Mucosa of descending colon (tissue), 3 donors: ENCODE measurements at places on chromosomes 6 and 20. TPM values are rescaled to one million over a fixed set of nuclear protein-coding genes. Genes with fewer than 3 reads are reported as not detected.
A peak's percentile ranks its signal among the peaks of the same experiment; 100 is the strongest.

The CFAP61 gene
- total RNA-seq, result 0.79 TPM

The FHL5 gene
- total RNA-seq, result 4.2 TPM

The GRM1 gene
- not detected for total RNA-seq

The HLA-DRA gene
- 333 TPM for total RNA-seq

The CCN6 gene
- not detected for total RNA-seq

The ZKSCAN4 gene
- 5.5 TPM for total RNA-seq

The UBE2C gene
- 4.7 TPM for total RNA-seq

The MATN4 gene
- 0.17 TPM for total RNA-seq

The TFAP2D gene
- not detected for total RNA-seq

The JPH2 gene
- 2.3 TPM for total RNA-seq

The HCRTR2 gene
- not detected for total RNA-seq

The IP6K3 gene
- total RNA-seq, result 0.96 TPM

The GPSM3 gene
- 6.6 TPM for total RNA-seq

The APCDD1L gene
- total RNA-seq, result 0.57 TPM

DNA sequence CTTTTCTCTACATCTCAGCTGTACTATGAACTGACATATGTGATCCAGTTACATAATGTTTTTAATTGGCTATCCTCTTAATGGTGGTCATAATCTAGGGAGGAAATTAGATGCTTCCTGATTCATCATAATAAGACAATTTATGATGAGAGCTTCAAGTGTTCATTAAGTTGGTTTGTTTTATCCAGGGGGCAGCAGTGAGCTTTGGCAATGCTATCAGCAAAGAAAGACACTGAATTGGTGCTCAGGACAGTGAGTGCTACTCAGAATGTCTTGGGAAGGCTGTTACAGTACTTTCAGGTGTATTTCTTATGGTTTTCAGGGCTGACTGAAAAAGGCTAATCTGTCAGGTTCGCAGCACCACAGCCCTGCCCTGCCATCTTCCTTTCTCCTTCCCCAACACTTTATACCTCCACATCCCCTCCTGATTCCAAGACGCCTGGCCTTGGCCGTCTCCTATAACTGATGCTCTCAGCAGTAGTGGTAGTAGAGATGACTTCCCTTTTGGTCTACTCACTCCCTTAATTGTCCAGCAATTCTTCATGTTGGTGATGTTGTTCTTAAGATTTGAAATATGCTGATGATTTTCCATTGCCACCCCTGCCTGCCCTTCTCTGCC, 67.0 kb upstream of the TNFAIP3 start:
- DNase-seq, result peak; percentile 83

DNA sequence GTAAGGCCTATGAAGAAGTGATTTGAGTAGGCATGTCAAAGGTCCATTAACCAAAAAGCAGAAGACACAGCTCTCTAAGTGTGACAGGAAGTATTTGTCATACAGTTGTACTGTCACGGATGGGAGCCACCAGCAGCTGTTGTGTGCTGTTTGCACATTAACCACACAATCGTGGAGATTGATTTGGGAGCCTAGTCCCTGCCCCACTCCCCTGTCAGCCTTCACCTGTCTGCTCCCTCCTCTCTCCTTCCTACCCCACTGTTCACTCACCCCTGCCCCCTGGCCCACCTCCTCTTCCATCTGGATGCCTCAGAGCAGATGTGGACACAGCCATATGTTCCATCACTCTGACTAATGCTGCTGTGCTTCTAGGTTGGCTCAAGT, 124.7 kb upstream of the SPACA1 start:
- DNase-seq, result no peak

DNA sequence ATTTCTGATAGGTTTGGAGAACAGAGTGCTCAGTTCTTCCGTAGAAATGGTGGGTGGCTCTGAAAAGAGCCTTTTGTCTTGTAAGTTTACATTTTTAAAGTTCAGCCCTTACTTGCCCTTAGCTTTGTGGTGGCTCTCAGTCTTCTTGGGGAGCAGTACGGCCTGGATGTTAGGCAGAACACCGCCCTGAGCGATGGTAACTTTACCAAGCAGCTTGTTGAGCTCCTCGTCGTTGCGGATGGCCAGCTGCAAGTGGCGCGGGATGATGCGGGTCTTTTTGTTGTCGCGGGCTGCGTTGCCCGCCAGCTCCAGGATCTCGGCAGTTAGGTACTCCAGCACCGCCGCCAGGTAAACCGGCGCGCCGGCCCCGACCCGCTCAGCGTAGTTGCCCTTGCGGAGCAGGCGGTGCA, 19.5 kb downstream of the OR2B2 start:
- DNase-seq, result no peak

- DNase-seq, result no peak
Measured at GRCh38 chr20:16694161-16694560, 35.7 kb upstream of the SNRPB2 start.

DNA sequence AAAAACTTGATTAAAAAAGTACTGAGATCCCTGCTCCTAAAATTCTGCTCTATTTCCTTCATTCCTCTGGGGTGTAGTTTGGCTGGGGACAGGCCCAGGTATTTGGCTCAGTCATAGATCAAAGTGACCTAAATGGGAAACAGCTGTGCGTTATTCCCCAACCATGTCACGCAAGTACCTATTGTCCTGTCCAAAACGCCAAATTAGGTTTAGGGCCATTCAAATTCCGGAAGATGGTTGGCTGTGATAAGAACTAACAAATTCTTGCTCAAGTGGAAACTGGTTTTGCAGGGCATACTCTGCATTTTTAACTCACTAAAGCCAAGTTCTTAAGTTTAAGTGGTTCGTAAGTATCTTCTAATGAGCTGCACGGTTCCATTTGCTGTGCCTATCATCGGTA, 147.6 kb upstream of the TMEM170B start:
- no peak for DNase-seq

- DNase-seq, result no peak
Measured at GRCh38 chr6:114009192-114009591, 38.2 kb upstream of the HDAC2 start.

- no peak for DNase-seq
Measured at GRCh38 chr6:49913636-49914375, 47.5 kb upstream of the CRISP1 start.
